ENCODE measurements at places on chromosomes 1 and 21.
A peak's percentile ranks its signal among the peaks of the same experiment; 100 is the strongest.

GRCh38 chr1:199573047-199573446 lies 454.5 kb upstream of the NR5A2 start:
- peak; percentile 23 for DNase-seq

DNA sequence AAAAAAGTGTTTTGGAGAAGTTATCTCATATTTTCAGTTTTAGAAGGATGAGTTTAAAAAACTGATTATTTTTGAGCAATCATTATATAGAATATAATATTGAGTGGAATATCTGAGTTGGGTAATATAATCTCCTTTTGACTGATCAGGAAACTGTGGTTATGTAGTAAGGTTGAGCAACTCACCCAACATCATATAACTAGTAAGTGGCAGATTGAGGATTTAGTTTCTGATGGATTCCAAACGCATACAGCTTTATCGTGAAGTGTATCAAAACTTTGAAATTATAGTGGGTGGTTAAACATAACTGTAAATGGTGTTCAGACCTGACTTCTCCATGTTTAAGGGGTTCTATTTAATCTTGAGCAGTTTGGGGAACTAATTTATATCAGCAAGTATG lies 98.6 kb downstream of the OLFM3 start:
- no peak for DNase-seq

DNA sequence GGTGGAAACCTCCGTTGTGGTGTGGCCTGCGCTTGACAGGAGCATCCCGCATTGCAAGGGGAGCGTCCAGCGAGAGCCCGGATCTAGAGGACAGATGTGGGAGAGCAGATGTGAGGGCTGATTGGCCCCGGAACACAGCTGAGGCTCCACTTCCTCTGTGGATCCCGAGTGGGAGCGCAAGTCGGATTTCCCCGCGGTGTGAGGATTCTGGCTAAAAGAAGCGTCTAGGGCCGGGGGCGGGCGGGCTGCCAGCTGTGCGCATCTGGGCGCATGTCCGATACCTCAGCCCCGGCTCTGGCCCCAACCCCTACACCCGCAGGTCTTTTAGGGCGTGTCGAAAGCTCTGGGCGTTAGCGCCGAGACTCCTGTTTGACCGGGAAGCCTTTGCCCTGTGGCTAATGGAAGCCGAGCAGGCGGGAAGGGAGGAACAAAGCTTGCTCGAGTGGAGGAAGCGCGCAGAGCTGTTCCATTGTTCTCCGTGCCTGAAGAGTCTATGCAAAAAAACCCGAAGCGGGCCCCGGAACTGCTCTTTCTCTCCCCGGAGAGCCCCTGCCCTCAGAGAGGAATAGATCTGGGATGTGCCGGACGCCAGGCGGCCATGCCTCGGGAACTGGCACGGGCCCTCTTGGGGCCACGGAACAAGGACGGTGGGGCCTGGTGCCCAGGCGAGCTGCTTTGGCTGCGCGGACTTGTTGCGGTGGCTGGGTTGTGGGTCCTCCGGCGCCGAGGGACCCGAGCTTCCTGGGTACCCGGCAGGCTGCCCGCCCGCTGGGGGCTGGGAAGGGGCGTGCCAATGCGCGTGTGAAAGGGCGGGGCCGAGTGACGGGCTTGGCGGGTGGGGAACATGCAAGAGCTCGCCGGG lies 111.1 kb downstream of the NAV1 start:
- peak; percentile 91 for DNase-seq

DNA sequence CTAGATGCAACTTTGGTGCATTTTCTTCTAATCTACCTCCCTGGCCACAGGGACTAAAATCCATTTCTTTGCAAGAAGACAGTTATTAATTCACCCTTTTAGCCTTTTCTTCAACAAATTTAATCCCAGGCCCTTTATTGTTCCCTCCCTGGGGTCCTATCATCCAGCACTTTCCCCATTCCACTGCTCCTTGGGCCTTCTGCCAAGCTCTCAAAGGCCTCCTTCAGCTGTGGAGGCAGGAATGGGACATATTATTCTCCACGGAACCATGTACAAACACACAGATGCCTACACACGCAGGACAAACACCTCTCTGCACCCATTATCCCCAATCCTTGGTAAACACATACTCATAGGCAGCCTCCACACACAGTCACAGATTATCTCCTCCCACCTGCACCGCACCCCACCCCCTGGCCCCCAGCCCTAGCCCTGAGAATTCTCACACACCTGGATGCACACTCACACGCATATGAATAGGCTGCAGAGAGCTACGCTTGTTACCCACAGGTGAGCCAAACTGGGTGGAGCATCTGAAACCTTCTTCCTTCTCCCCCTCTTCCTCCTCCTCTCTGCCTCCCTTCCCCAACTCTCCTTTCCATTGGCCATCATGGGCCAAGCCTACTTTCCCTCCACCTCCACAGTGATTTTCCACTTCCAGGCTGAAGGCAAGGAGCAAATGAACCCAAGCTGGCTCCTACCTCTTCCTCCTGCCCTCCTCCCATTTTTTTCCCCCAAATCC lies 11.7 kb downstream of the TAGLN2 start:
- no peak for DNase-seq

GRCh38 chr1:218674280-218674773 lies 329.2 kb downstream of the TGFB2 start:
- DNase-seq = no peak

DNA sequence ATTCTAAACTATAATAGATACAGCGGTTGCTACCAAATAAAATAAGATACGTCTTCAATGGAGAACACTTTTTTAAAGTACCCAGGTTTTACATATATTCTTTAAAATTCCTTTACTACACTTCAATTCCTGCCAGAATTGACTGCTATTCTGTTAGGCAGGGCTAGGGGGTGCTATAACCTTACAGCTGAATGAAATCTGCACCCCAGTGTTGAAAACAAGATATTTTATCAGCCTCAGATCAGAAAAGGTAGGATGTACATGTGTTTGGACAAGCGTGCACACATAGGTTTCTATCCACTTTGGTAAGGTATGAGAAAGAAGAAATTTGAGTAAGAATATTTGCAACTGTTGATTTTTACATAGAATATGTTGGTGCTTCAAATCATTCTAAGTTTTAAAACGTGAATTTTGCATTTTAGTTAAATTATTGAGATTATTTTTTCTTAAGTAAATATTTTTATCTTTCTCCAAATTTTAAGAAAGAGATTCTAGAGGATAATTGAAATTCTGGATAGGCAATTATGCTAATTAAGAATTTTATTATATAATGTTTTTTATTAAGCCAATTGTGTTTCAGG lies 490.8 kb upstream of the ADGRL4 start:
- DNase-seq = peak; percentile 2

GRCh38 chr1:235275836-235276235 lies 52.1 kb downstream of the ARID4B start:
- no peak for DNase-seq

DNA sequence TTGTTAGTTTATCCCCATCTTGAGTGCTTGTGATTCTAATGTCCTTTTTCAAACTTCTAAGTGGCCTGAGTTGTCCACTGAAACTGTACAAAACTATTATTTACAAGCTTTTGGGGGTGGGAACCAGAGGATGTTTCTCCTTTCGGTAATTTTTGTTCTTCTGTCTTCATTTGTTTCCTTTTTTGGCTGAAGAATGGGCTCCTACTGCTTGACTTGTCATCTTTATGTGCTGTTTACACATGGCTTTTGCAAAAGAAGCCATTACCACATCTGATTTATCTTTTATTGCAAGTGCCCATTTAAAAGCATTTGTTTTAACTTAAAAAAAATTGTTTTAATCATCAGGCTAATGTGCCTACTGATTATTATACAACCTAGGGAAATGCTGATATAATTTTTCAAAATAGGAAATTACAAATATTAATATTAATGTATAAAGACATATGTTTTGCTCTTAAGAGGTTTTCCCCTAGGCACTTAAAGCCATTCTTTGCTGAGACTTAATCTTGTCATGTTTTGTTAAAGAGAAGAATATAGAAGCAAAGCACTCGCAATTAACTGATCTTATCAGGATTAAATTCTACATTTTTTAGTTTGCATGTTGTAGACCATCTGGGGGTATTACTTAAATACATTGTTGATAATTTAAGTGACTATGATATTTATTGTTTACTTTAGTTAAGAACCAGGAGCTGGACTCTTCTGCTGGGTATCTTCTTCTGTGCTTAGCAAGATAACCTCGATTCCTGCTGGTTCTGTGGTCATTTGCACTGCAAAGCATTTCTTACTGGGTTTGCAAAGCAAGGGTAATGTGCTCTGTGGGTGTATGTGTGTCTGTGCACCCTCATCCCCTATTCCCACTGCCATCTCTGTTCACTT lies 40.1 kb downstream of the TMEM200B start:
- no peak for DNase-seq

DNA sequence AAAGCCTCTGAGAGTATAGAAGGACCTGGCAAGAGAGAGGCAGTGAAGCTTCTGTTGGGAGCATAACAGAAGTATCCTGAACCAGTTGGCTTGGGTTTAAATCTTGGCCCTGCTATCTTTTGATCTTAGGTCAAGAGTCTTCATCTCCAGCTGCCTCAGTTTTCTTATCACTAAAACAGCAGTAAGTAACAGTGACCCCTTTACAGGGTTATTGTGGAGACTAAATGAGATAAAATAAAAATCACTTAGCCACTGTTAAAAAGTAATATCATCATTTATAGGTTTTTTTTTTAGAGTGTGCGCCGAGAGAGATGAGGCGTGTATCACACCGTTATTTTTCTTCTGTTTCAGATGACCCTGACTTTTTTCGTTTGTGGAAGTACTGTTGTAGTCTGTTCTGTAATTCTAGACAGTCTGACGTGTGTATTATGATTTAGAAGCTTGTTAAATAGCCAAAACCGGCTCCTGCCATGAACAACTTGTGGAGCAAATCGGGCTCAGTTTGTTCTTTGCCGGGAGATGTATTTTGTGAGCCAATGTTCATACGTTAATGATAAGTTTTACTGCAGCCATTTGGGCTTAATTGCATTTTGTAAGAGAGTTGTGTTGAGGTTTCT lies 1.1 kb downstream of the THRAP3 start:
- no peak for DNase-seq

- no peak for DNase-seq
Observed at GRCh38 chr1:89364954-89365550, 1.2 kb downstream of the GBP6 start.

GRCh38 chr1:116972674-116973030 lies 28.9 kb upstream of the CD101 start:
- no peak for DNase-seq

DNA sequence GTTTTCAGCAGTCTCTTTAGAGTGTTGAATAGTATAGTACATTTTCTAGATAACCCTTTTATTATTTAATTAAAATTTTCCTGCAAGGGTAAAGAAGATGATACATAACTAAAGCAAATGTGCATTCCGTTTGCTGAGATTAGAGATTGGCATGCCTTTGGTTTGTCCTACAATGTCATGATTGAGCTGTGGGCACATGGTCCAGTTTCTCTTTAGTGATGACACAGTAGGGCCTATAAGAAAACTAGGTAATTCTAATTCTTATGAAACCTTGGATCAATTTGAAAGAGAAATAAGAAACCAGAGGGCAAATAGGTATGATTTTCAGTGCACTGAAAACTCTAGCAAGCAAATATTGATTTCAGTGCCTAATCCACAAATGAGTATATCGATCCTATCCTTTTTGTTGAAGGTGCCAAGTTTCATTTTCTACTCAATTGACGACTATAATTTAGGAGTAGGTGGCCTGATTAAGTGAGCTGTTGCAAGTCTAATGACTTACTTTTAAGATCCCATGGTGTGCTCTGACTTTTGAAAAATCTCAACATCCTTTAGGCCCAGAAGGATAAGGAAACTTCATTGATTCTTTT lies 128.0 kb upstream of the KCNK1 start:
- DNase-seq = no peak

DNA sequence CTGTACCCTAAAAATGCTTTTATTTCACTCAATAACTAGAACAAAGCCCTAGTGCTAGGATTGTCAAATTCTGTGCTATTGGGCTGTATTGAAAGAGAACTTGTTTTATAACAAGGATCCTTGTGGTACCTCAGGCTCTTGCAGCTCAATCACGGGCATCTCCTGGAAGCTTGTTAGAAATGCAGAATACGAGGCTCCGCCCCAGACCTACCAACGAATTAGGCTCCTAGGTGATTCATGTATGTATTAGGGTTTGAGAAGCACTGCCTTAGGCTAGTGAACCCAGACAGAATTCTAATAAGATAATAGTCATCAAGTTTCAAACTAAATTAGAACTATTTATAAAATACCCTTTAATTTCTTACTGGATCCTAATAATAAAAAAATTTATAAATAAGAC lies 45.6 kb downstream of the ZZZ3 start:
- DNase-seq = no peak

DNA sequence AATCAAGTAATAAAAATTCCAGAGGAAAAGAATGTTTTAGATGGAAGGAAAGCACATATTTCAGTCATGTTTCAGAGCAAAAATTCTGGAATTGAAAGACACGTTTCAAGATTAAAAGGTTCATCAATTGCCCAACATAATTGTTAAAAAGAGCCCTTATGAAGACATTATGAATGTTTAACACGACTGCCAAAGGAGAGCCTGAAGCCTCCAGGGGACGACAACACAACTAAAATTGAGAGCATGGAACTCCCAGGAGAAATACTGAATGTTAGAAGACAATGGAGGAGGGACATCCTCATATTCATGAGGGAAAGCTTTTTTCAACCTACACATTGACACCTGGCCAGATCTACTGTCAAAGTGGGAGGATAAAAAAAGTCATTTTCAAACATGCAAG lies 16.0 kb downstream of the OR2T11 start:
- peak; percentile 62 for DNase-seq

GRCh38 chr1:49060766-49061165 lies 284.1 kb upstream of the BEND5 start:
- peak; percentile 79 for DNase-seq

DNA sequence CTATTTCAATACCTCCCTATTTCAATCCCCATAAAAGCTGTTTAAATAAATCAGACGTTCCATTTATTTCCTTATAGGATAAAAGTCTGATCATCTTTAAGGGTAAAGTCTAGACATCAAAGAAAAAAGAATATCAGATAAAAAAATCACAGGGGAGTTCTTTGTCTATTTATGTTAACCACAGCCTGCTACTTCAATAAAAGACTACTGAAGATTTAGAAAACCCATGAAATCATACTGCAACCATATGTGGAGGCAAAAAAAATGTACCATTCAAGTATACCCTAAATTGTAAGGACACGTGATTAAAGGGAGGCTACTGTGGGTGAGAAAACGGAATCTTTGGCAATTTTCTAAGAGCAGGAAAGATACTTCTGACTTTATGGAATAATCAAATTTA lies 108.2 kb upstream of the TNFSF4 start:
- DNase-seq = no peak

DNA sequence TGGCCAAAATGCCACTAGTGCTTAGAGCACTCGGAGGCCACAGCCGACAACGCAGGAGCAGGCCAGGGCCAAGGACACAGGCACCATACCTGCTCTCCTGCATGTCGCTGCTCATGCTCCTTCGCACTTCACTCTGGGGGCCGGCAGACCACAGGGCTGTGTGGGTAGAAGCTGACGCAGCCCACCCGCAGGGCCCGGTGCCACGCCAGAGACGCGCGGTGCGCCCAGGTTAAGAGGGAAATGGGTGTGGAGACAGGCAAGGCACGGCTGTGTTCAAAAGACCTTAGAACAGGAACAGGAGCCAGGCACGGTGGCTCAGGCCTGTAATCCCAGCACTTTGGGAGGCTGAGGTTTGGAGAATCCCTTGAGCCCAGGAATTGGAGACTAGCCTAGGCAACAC lies 13.6 kb upstream of the PRDM15 start:
- no peak for DNase-seq

- DNase-seq = no peak
Observed at GRCh38 chr1:193077991-193078390, 18.6 kb downstream of the RO60 start.

GRCh38 chr1:193019442-193020026 lies 39.6 kb downstream of the UCHL5 start:
- DNase-seq = no peak

- DNase-seq = peak; percentile 15
Observed at GRCh38 chr1:197467881-197468280, 199.8 kb downstream of the CRB1 start.

- DNase-seq = no peak
Observed at GRCh38 chr1:246476771-246477170, 30.3 kb downstream of the SMYD3 start.

All from MG63 (cell line).